Stimulated activated CD4-positive, alpha-beta T cell treated with anti-CD3 and anti-CD28 coated beads, TNF-alpha, amount 100 ng/mL, for 24 hours (primary cell): ENCODE measurements at places on chromosomes 4 and X.

- no peak for DNase-seq
Measured at GRCh38 chrX:111519215-111519614, 7.8 kb downstream of the SERTM2 start.

GRCh38 chrX:680062-680461, 49.5 kb downstream of the SHOX start:
- no peak for DNase-seq

- DNase-seq: no peak
Measured at GRCh38 chrX:136417806-136418205, 69.9 kb upstream of the BRS3 start.

- DNase-seq: no peak
Measured at GRCh38 chr4:125388613-125389012, 73.9 kb downstream of the FAT4 start.

DNA sequence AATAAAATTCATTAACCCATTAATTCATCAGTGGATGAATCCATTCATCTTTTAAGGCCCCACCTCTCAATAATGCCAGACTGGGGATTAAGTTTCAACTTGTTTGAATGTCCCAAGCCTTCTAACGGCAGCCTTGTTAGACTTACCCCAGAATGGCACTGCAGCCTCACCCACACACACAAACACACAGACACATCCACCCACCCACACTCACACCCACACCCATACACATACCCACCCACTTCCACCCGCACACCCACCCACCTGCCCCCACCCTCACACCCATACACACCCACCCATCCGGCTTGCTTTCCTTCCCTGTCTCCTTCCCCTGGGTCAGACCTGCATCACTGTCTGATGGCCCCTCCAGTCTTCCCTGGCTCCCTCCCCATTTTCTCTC, 102.6 kb downstream of the ARHGAP10 start:
- DNase-seq: no peak

DNA sequence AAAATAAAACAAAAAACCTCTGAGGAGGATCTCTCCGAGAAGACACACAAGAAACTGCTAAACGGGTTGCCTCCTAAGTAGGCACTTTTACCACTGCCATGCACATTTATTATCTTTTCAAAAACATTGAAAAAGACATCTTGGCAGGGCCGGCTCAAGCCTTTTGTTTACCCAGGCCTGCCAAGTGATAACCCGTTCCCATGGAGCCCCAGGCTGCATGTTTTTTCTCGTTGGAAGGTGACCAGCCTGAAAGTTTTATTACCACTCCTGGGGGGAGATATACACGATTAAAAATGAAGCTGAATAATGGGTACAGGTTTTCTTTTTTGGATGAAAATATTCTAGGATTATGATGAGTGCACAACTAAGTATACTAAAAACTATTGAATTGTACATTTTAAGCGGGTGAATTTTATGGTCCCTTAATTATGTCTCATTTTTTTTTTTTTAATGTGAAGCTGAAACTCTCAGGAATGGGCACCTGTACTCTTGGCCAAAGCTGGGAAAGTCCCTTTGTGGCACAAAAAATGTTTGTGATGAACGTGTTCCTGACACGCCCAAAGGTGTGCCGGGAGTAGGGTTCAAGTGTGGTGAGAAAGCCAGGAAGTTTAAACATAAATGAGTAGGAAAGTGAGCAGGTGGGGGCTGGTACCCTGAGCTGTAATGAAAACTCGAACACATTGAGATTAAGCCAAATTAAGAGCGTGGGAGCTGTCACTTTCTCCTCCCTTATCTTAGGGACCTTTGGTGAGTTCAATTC, 1.5 kb upstream of the MAP7D2 start:
- DNase-seq: no peak

GRCh38 chrX:149473092-149473491, 32.0 kb downstream of the IDS start:
- DNase-seq: no peak

DNA sequence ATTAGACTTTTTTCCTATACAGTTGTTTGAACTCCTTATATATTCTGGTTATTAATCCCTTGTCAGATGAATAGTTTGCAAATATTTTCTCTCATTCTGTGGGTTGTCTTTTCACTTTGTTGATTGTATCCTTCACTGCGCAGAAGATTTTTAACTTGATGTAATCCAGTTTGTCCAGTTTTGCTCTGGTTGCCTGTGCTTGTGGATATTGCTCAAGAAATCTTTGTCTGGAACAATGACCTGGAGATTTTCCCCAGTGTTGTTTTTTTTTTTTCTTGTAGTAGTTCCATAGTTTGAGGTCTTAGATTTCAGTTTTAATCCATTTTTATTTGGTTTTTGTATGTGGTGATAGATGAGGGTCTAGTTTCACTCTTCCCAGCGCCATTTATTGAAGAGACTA, 289.8 kb upstream of the SPOCK3 start:
- no peak for DNase-seq

GRCh38 chr4:150418757-150419410, 163.1 kb upstream of the MAB21L2 start:
- no peak for DNase-seq

DNA sequence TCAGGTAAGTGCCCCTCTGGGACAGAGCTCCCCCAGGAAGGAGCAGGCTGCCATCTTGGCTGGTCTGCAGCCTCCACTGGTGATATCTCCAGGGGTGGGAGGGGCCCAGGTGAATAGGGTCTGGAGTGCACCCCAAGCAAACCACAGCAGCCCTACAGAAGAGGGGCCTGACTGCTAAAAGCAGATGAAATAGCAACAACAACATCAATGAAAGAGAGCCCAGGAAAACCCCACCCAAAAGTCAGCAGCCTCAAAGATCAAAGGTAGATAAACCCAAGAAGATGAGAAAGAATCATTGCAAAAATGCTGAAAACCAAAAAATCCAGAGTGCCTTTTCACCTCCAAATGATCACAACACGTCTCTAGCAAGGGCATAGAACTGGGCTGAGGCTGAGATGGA, 92.5 kb upstream of the PAGE3 start:
- no peak for DNase-seq

GRCh38 chr4:106114270-106114669, 201.7 kb downstream of the TBCK start:
- DNase-seq: no peak

DNA sequence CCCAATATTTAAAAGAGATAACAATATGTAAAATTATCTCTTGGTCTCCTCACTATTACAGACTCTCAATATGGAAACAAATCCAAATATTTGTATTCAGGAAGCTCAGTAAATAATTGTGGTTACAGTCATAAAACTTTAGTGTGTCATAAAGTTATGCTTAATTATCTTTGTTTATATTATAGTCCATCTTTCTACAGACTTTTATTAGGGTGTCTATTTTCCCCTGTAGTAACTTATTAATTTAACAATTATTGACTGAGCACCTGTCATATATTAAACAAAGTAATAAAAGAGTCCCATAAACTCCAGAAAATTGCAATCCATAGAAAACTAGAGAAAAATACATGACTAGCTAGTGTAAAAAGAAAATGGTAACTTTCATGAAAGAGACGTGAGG, 61.6 kb upstream of the GPM6A start:
- no peak for DNase-seq

- DNase-seq: no peak
Measured at GRCh38 chrX:112867570-112867969, 26.9 kb upstream of the AMOT start.

GRCh38 chr4:46392421-46392820, 2.5 kb upstream of the GABRA2 start:
- DNase-seq: no peak

DNA sequence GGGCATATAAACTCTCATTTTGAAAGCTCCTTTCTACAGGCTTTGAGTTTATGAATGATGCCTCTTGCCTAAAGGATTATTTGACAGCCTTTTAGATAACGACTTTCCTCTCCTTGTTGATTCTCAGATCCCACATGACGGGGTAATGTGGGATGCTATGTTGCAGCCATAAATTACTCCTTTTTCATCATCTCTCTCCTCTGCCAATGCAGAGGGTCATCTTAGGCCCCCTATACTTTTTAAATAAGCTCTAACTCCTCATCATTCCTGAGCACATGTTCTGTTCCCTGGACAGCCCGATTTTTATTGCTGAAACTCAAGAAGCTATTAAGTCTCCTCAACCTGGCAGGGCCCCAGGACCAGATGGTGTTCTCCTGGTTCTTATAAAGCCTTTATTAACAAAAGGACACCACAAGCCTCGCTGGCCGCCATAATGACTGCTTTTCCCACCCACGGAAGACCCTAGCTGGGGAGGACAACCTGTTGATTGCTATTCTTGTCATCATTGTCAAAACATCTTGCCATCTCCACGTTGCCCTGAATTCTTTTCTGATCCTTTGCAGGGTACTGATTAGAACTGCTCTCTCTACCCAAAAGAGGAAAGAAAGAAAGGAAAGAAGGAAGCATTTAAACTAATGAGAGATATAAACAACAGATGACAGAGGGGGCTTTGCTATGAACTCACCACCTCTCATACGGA, 150.7 kb downstream of the DHX15 start:
- no peak for DNase-seq

DNA sequence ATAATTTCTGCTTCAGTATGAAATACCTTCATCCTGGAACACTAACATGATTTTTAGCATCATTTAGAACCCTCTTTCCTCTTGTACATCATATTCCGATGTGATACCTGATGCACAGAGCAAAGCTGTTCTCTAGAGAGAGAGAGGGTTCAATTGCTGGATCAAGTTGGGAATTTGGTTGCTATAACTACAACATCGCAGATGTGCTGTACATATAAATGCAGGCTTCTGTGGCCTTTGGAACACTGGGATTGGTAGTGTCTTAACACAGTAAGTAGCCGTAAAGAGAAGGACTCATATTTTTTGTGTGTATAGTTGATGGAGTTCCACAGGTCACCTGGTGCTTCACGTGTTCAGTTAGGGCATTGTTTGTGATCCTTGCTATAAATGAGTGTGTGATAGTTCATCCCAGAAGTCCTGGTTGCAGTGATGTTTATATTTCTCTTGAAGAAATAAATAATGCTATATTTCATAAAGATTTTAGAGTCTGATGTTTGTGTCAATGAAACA, 119.2 kb downstream of the RAPGEF2 start:
- no peak for DNase-seq

DNA sequence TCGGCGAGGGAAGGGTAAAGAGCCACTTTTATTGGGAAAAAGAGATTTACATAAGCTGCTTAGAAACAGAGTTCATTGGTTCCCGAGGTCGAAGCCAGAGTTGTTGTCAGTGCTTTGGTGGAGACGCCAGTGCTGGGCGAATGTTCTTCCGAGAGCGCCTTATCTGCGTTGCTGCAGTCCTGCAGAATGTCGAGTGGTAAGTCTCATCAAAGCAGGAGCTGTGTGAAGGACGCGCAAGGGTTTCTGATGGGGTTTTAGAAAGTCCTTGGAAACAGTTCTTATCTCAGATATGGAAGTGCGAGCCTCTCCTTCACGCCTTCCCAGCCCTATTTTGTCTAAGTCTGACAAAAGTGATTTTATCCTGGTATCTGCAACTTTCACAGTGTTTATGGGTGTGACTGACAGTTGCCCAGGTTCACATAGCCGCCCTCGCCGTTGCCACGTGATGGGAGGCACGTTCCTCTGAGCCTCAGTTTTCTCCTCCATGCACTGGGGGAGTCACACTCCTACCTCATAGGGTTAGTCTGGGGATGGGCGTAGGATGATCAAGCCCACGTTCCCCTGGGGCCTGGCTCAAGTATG, 47.3 kb upstream of the NSG1 start:
- no peak for DNase-seq

- DNase-seq: peak; percentile 2
Measured at GRCh38 chrX:109732017-109732801, 848 bp downstream of the ACSL4 start.

GRCh38 chr4:1883583-1883982, 12.4 kb downstream of the NSD2 start:
- DNase-seq: no peak

GRCh38 chr4:172707622-172708021, 461.0 kb upstream of the GALNT7 start:
- no peak for DNase-seq

DNA sequence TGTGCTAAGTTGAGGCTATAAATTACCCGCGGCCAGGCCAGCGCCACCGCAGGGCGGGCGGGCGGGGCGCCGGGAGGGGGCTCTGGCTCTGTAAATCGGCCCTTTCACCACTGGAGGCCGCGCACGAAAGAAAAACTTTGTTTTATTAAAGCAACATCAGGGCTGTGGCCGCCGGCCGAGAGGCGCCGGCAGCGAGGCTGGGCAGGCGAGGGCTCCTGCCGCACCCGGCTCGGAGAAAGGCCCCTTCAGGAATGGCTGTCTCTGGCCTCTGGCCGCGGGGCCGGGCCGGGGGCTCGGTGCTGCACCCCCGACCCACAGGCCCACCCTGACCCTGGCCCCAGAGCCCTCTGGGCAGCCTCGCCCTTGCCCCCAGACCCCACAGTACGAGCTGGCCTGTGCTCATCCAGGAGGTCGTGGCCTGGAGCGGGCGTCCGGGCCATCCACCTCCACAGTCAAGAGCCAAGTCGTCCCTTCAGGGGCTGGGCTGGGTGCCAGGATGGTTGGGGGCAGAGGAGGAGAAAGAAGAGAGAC, 29.5 kb upstream of the FGFR3 start:
- DNase-seq: no peak

GRCh38 chrX:42602566-42602965, 175.4 kb downstream of the PPP1R2C start:
- no peak for DNase-seq

GRCh38 chr4:25020236-25020635, 10.5 kb downstream of the LGI2 start:
- DNase-seq: no peak

GRCh38 chr4:38904090-38904666, 36.6 kb downstream of the FAM114A1 start:
- no peak for DNase-seq

DNA sequence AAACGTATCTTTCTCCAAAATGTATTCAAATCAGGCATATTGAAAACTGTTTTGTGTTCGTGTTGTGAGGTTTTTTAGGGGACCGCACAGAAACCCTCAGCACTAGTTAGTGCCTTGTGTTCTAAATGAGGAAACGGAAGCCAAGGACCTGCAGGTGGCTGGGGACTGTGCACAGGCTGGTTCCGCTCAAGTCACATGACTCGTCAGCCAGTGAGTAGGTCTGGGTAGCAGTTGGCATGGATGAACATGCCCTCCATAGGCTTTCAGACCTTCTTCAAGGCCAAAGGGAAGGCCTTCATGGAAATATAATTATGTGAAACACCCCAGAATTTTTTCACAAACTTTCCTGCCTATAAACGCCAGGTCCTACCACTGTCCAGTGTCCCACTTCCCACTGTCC, 1.3 kb upstream of the F11 start:
- no peak for DNase-seq

DNA sequence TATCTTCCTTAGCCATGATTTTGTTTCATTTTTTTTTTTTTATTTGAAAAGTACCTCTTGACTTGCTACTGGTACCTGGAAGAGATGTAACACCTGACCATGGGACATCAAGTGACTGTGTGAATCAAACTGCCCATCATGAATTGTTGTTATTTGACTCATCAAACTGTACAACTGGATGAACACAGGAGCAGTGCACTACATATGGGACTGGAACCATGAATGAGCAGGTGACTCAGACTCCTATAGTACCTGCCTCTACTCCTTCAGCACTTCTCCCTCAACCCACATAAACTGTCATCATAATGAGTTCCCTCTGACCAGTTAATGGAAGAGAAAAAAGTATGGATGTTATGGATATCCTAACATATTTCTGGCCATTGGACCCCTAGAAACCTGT, 15.9 kb upstream of the UBE2D3 start:
- DNase-seq: no peak
